NCI-H510A (cell line): ENCODE measurements at places on chromosomes 1 and 21.
A peak's percentile ranks its signal among the peaks of the same experiment; 100 is the strongest.

- no peak for DNase-seq
These were observed 48.7 kb upstream of the KCNJ15 start for GRCh38 chr21:38208118-38208517.

DNA sequence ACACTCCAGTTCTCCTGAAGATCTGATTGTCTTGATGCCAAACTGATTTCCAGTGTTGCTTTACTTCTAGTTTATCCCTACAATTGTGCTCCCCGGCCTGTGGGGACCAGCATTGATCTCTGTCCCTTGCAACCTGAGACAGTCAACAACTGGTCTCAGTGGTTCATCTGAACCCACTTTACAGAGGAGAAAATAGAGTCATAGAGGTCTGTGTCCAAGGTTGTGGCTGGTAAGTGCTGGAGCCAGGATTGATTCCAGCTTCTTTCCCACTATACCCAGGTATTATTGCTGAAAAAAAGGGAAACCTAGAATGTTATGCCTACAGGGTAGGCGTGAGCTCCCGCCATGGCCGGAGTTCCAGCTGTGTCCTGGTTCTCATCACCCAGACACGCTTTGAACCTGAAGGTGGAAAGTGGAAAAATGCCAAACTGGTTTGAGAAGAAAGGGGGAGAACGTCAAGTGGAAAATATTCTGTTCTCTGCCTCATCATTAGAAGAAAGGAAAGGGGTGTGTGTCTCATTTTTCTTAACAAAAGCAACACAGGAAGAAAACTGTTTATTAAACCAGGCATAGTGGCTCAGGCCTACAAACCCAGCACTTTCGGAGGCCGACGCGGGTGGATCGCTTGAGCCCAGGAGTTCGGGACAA is 60.7 kb upstream of the ITPKB start:
- DNase-seq, result no peak

GRCh38 chr21:17768840-17769446 is 50.2 kb downstream of the C21orf91 start:
- no peak for DNase-seq

DNA sequence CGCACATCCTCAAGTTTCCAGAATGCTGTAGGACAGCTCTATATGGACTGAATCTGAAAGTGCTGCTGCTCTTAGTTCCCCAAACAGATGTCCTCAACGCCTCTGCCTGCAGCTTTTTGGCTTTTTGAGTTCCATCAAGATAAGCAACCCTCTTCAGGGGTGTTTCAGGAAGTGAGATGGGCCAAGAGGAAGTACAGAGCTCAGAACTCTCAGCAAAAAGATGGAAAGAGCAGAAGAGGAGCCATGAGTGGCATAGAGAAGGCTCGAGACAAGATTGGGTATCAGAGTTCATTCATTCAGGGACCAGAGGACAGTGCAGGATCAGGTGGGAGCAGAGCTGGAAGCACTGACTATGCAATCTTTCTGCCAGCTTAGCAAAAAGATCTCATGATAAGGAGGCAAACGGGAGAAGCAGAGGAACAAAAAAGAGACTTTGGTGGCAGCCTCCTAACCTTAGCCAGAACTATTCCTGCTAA is at the start of the genes ADORA3 and TMIGD3:
Gene ADORA3 (minus strand): TSS at position 49 of the 476 bp plus-strand sequence. CDS start 279 bp downstream, outside the sequence.
Gene TMIGD3 (minus strand): TSS at position 49 of the 476 bp plus-strand sequence. CDS start 279 bp downstream, outside the sequence.
- DNase-seq, result no peak

DNA sequence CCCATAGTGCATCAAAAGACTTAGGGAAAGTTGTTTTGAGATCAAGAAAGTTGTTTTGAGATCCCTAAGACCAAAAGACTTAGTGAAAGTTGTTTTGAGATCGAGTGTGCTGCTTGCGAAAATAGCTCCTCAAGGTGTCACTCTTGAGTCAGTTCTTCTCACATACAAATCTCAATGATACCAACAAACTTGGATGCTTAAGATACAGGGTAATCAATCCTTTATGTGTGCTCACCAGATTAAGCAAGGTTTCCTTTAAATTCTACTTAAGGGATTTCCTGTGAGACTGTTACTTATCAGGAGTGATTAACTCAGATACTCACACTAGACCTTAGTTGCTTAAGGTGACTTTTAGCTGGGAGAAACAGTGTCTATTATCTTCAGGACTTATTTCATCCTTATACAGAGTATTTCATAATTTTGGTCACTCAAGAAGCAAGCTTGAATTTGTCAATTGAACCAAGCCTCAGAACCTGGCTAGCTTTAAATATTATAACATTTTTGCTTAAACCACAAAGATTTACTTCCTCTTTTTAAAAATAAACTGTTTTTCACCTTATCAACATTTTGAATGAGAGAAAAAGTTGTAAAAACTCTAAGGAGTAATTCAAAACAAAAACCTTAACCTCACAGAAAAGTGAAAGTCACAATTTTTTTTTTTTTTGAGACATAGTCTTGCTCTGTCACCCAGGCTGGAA is 8.0 kb upstream of the RLF start:
- DNase-seq, result peak; percentile 28

- no peak for DNase-seq
These were observed 75.7 kb downstream of the PTPN14 start for GRCh38 chr1:214475746-214476145.

GRCh38 chr1:94349853-94350252 is 68.3 kb upstream of the ABCD3 start:
- no peak for DNase-seq

DNA sequence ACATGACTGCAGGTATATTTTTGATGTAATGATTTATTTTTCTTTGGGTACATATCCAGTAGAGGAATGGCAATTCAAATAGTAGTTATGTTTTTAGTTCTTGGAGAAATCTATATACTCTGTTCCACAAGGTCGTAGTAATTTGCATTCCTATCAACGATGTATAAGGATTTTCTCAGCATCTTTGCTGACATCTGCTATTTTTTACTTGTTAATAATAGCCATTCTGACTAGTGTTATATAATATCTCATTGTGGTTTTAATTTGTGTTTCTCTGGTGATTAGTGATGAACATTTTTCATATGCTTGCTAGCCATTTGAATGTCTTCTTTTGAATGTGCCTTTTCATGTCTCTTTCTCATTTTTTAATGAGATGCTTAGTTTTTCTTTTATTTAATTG is 292.1 kb upstream of the RGS18 start:
- no peak for DNase-seq

GRCh38 chr1:65955503-65955902 is 162.8 kb downstream of the PDE4B start:
- DNase-seq, result no peak

GRCh38 chr21:25507522-25507921 is 99.8 kb downstream of the MRPL39 start:
- no peak for DNase-seq

DNA sequence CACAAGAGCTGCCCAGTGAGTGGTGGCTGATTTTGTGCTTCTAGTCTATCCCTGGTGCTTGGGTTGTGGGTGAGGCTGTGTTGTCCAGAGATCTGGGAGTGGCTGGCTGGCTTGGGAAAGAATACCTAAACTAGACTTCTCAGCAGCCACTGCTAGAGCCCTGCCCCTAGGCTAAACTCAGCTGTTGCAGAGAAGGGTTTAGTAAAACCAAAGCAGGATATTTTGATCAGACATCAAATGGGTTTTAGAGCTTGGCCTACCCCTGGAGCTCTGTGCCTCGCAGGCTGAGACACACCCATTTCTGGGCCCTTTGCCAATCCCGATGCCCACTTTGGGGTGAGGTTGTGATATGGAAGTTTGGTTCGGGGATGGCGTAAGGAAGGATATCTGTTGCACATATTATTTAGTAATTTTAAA is 88.5 kb downstream of the UCK2 start:
- no peak for DNase-seq

DNA sequence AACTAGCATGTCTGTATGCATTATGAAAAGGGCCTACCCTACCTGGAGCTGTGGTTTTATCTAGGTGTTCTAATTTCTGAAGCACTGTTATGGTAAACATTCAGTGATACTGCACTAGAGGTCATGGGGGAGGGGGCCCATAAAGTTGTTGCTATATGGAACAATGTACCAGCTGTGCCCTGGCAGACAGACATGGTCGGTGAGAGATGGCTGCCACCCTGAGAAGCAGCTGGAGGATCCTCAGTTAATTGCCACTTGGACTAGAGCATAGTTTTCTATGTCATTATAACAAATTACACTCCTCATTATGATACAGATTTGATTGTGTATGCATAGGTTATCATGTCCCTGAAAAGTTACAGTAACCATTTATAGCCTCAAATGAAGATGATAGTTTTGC is 45.4 kb downstream of the ILDR2 start:
- DNase-seq, result no peak

DNA sequence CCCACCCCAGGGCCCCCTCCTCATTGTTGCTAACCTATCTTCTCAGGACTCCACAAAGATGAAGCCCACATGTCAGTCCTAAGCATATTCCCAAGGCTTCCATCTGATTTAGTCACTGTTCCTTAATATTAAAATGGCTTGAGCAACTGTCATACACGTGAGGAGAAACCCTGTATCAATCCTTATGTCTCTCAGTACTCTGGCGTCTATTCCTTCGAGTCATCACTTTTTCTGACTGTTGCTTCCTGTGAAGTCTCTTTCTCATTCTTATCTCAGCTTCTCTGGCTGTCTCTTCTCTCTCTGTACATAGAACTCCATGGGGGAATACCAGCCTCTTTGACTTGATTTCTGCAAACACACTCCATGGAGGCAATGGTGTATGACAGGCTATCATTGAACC is 98.4 kb downstream of the C4BPA start:
- DNase-seq, result no peak

DNA sequence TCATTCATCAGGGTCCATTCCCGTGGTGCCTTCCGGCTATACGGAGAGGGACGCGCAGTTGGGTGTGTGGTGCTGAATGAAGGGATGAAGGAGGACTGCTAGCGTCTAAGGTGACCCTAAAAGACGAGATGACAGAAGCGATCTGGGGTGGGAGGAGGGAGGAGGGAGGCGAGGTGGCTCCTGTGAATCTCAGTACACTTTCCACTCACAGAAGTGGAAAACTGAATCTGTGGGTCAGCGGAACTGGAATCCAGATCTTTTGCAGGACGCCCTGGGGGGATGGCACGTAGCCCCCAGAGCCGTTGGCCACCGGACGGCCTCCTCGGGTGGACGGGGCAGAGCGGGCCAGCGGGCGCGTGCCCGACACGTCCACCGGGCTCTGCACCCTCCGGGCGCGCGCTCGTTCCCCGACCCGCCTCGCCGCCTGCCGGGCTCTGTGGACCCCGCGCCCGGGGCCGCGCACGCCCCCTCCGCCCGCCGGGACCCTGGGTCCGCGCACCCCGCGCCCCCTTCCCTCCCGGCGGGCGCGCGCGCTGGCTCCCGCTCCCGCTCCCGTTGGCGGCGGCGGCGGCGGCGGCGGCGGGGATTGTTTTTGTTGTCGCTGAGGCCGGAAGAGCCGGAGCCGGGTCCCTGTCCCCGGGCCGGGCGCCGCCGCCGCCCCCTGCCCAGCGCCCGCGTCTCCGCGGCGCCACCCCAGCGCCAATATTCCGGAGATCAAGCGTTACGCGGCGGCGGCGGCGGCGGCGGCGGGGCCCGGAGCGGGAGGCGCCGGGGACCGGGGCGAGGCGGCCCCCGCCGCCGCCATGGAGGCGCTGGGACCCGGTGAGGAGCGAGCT is at the start of gene AGO4:
Gene AGO4 (plus strand): TSS at position 403 of the 836 bp plus-strand sequence. CDS start 401 bp downstream, at position 804.
- DNase-seq, result peak; percentile 73

DNA sequence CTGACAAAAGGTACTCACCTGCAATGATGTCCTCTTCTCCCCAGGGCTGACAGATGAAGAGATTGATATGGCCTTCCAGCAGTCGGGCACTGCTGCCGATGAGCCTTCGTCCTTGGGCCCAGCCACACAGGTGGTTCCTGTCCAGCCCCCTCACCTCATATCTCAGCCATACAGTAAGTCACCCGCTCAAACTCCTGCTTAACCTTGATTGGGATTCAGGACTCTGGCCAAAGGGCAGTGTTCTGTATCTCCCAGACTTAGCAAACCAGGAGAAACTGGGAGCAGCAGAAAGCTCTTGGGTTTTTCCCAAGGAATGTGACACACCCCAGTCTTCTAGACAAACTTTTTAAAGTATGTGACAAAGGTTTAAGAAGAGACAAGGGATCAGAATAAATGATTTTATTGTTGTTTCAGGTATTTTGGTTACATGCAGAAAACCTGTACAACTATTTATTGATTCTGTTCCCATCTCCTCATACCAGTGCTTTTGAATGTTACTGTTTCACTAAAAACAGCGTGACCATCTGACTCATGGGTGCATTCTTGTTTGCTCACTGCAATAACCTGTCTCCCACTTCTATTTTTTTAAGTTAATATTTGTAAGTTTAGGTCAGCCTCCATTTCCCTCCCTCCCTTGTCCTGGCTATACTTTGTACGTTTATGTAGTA is 124.6 kb downstream of the PEX14 start:
- no peak for DNase-seq

DNA sequence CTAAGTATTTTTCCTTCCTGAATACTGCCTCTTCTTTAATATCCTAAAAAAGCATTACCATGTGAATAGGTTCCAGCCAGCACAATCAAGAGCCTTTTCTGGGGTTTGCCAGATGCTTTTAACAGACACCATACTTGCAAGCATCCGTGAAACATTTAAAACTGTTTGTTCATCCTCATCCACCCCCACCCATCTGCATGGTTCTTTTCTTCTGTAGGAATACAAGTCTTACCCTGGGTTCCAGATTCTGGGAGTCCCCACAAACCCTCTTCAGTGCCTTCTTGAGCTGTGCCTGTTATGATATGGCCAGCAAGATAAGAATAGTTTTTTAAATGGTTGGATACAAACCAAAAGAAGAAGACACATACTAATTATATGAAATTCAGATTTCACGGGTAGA is 354.9 kb upstream of the PLXNA2 start:
- no peak for DNase-seq

GRCh38 chr1:26787381-26787705 is 407 bp upstream of the PIGV start:
- DNase-seq, result no peak

GRCh38 chr1:100038660-100039287 is 69.0 kb downstream of the SLC35A3 start:
- DNase-seq, result peak; percentile 48

DNA sequence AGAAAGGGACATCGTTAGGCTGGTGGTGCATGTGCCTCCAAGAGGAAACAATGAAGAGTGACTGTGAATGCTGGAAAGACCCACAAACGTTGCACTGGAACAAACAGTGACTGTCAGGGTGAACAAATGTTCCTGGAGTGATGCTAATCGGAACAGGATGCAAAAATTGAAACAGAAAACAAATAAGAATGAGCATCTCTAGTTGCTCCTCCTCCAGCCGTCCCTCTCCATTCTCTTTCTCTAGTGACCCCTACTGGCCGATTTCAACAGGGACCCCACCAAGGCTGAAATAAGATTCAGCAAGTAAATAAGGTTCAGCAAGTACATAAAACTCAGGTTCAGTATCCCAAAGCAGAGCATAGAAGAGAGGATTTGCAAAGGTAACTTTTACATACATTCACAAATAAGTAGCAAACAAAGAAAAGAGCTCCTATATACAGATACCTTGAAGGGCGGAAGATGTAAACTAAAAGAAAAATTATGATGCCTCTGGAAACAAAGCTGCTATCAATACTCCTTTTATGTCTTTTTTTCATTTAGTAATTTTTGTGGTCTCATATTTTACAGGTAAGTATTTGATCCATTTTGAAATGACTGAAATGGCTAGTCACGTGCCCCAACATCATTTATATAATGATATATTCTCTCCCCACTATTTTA is 836.1 kb upstream of the ADAMTS5 start:
- DNase-seq, result no peak

GRCh38 chr1:30923597-30923996 is 15.0 kb upstream of the SDC3 start:
- no peak for DNase-seq
